ENCODE measurements at places on chromosomes 12 and 14. TPM values are rescaled to one million over a fixed set of nuclear protein-coding genes. Genes with fewer than 3 reads are reported as not detected.

Gene REC8
- 8.2 TPM for polyA plus RNA-seq

Gene CMKLR1
- polyA plus RNA-seq, result 9.1 TPM

Gene C12orf60
- polyA plus RNA-seq, result 0.56 TPM

Gene GLT8D2
- 30.7 TPM for polyA plus RNA-seq

Gene DEPDC4
- 1.4 TPM for polyA plus RNA-seq

Gene TMEM132C
- polyA plus RNA-seq, result not detected
